ENCODE measurements at places on chromosomes 12 and 14.
A peak's percentile ranks its signal among the peaks of the same experiment; 100 is the strongest.

GRCh38 chr12:47837190-47838171 is 17.8 kb upstream of the HDAC7 start:
- peak; percentile 68 for DNase-seq

DNA sequence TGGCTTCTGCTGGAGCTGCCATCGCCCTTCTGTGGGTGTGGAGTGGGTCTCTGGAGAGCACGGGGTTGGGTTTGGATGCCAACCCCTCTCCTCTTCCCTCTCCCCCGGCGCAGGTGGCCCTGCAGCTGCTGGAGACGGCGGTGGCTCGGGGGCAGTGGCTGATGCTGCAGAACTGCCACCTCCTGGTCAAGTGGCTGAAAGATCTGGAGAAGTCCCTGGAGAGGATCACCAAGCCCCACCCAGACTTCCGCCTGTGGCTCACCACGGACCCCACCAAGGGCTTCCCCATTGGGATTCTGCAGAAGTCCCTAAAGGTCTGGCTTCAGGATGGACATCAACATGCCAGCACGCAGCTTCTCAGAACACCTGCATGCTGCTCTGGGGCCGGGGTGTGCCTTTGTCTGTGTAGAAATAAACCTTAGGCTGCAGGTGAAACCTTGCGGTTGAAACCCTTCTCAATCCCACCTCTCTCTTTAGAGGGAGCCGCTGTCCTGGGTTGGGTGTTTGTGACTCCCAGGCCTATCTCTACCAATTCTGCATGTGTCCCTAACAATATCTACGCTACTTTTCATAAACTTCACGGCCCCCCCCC is 44.3 kb downstream of the CCDC92 start:
- DNase-seq, result no peak

- no peak for DNase-seq
Observed at GRCh38 chr12:105427883-105428282, 97.4 kb downstream of the C12orf75 start.

DNA sequence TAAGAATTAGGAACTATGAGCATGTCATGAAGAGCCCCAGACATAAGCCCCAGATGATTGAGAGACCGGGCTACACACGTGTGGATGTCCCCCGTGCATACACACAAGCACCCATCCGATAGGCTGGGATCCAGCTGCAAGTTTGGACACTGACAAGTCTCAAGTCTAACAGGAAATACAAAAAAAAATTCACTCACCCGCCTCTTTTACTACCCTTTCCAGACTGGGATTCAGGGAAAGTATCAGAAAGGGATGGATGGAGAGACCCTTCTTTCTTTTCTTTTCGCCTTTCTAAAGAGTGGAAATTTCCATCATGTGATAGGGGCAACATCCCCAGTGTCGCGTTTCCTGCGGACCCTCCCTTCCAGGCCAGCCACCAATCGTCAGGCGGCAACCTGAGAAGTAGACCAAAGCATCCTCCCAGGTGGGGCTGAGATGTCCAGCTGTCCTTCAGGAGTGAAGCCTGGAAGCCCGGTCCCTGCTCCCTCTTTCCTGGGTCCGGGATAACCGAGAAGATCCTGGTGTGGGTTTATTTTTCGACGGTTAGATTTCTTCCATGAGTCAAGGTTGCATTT is 6.4 kb upstream of the SLC38A4 start:
- no peak for DNase-seq

GRCh38 chr12:50441763-50442162 is 41.1 kb downstream of the LARP4 start:
- DNase-seq, result no peak

- no peak for DNase-seq
Observed at GRCh38 chr12:14618983-14619382, 51.3 kb upstream of the PLBD1 start.

GRCh38 chr14:35747379-35747778 is 61.7 kb downstream of the RALGAPA1 start:
- no peak for DNase-seq

DNA sequence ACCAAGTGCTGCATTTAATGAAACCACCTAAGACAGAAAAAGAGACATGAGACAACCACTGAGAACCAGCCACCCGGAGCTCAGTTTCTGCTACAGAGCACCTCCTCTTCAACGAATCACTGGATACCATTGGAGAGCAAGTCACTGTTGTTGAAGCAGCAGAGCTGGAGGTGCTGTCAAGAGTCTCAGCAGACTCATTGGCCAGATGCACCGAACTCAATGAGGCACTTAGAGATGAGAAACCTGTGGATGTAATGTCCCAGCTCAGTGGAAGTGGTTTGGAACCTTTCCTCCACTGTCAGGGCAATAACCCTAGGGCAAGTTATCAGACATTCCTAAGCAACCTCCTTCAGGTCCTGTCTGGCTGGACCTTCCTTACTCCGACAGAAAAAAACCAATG is 13.1 kb downstream of the NPC2 start:
- no peak for DNase-seq

- no peak for DNase-seq
Observed at GRCh38 chr14:23615856-23616255, 20.3 kb upstream of the DHRS2 start.

- DNase-seq, result no peak
Observed at GRCh38 chr14:38420048-38420447, 164.2 kb upstream of the CLEC14A start.

DNA sequence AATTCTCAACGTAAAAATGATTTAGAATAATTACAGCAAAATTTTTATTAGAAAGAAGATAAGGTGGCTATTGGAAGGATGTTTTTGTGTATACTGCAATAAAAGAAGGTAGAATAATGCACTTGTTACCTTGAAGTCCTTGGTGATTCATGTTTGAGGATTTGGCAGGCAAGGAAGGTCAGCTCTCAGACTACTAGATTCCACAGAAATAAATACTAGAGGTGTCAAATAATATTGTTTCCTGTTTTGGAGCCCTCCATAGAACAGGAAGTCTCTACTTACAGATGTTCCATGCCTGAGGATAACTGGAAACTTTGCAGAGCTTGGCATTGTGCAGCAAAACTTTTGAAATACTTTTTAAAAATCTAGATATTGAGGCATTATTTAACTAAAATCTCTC is 284.3 kb upstream of the SYT1 start:
- no peak for DNase-seq

DNA sequence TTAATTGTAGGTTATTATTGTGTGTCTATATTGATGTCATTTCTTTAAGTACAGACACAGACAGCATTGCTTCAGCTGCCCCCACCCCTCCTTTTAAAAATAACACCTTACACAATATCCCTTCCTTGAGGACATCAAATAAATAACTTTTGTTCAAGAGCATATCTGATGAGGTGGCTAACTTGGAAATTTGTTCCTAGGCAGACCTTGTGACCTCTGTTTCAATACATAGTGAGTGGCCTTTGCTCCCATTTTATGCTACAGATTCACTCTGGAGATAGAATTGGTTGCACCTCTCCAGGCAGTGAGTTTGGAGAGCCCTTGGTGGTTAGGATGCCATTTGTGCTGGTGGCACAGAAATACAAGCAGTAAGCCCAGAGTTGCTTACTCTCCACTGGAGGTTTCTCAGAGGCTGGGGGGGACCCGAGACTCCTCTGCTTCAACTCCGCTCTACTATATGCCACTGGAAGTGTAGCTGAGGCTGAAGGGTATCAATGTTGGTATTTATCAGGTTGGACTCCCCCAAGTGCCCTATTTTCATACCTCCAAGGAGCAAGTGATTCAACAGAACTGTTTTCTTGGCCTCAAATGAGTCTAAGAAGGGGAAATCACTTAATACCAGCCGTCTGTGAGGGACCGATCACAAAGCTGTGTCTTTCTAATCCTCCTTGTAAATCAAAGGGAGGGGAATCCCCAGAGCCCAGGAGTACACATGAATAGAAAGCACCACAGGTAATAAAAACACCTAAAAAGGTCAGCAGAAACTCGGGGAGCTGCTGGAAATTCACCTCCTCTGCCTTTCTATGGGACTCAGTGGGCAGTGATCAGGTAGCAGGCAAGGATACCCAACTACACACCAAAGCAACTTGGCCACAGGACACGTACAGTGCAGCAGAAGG is 463.1 kb downstream of the RAD51B start:
- DNase-seq, result no peak

- DNase-seq, result no peak
Observed at GRCh38 chr12:31796270-31796951, 67.6 kb upstream of the AMN1 start.

- no peak for DNase-seq
Observed at GRCh38 chr14:60067882-60068281, 23.8 kb upstream of the PCNX4 start.

- DNase-seq, result no peak
Observed at GRCh38 chr12:109428037-109428629, 49.0 kb downstream of the KCTD10 start.

DNA sequence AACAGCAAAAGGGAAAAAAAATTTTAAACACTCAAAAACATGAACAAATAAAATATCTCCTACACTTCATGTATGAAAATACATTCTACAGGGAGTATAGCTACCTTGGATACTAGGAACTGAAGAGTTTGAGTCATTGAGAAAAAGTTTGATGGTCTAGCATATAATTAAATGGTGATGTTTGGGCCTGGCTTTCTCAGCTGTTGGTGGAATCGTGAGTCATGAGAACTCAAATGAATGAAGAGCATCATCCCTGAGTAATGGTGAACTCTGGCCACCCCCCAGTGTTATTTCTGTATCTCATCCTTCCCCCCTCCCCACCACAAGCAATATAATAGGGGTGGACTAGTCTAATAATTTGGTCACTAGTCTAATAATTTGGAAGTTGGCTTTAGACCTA is 6.7 kb upstream of the SLC6A15 start:
- DNase-seq, result no peak

- DNase-seq, result no peak
Observed at GRCh38 chr12:112891093-112892024, 15.4 kb upstream of the OAS1 start.

- DNase-seq, result no peak
Observed at GRCh38 chr14:20516921-20517320, 11.6 kb downstream of the RNASE10 start.

GRCh38 chr12:131511391-131511802 is 199.5 kb upstream of the SFSWAP start:
- no peak for DNase-seq

DNA sequence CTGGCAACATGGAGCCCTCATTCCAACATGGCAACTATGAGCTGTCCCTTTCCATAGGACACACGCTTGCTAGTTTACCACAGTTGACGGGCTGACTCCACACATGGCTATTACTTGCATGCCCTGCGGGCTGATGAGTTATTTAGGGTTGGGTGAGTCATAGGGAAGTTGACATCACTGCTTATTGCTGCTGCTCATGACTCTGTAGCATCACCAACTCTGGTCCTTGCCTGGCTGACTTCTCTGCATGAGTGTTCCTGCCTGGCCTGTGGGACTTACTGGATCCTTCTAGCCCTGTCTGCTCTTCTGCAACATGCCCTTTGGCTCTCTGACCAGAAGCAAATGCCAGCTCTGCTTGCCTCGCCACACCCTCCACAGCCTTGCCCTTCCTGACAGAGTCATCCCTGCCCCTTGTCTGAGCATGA is 199.5 kb downstream of the ANO6 start:
- no peak for DNase-seq

GRCh38 chr14:37721976-37722659 is 126.7 kb downstream of the TTC6 start:
- no peak for DNase-seq

DNA sequence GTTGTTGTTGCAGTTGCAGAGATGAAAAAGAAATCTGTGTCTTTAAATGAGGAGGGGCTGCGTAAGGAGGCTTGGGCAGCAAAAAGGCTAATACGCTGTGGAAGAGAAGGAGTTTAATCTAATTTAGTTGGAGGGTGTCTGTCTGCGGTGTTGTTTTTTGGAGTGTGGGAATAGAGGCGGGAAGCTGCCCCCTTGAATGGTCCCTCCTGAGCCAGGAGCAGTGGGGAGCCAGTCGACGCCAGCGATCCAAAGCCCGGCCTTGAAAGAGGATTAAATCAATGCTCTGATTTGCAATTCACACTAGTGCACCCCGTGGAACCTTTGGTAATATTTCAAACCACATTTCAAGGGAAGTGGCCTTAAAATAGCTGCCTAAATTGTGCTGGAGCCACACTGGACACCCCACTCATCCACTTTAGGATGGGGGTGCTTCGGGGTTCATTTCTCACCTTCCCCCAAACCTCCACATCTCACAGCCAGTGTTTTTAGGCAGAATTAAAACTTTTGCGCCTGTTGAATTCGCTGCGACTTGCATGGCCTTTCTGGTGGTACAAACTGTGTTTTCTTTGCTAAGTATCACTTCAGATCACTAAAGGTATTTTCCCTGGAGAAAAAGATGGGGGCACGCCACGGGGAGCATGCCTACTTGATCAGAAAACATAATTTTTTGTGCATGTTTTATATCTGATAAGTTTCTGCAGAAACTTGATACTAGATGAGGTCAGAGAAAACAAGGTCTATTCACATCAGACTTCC is 4.1 kb upstream of the FZD10 start:
- DNase-seq, result no peak

- no peak for DNase-seq
Observed at GRCh38 chr12:3046441-3047200, 30.6 kb upstream of the TSPAN9 start.

DNA sequence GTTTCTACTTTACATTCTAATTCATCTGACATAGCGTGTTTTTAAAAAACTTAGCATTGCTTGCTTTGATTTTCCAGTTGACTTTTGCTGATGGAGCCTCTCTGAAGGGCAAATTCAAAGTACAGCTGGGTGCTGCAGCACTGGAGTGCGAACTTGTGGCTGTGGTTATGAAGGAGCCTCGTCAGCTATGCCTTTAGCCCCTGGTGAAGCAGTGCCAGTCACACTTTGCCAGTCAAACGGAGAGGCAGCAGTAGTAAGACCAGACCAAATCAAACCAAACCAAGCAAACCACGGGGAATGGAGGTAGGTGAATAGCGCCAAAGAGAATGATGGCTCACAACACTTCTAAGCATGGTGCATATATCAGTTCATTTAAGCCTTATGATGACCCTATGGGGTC is 15.1 kb upstream of the SLC38A2 start:
- DNase-seq, result no peak

DNA sequence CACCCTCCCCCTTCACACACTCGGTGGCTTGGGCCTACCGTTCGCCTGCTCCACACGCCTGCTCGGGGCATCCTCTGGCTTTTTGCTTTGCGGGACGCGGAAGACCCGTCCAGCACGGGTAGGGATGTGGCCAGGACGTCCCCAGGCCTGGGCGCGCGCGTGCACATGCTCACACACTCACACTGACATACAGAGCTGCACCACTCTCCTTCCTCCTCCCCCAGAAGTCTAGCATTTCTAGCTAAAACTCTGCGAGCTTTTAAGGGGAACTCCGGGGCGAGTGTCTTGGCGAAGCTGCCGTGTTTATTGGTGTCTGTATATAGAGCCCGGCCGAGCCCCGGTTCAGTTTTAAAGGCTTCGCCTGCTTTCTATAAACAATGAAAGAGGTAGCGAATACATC is 5.0 kb downstream of the TBX5 start:
- DNase-seq, result no peak

All from cerebellar nuclear complex (tissue), 1 donor.